Mesothelial cell of epicardium (in vitro differentiated cells): ENCODE measurements at places on chromosomes 1 and 21. TPM values are rescaled to one million over a fixed set of nuclear protein-coding genes. Genes with fewer than 3 reads are reported as not detected.

- no peak for DNase-seq
- no peak overlapping the region for H3K4me3 ChIP-seq
These were observed 5.3 kb downstream of the GPR3 start for GRCh38 chr1:27397749-27398148.

The HES4 gene
- total RNA-seq = 87.7 to 92.1 TPM (median 92.0 TPM) in 3 replicates

DNA sequence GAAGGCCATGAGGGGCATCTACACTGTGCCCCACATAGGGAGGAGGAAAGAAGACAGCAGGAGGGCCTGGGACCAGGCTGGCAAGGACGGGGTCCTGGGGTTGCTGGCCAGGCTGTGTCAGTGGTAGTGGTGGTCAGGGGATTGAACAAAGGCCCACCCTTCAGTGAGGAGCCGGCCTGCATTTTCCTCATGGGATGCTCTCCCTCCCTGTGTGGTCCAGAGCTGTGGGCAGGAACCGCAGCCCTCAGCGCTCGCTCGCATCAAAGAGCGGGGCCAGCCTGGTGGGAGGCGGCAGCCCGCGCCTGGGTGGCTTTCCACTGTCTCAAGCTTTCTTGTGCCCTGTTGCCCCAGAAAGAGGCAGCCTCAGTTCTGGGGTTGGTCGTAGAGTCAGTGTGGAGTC, 24.8 kb downstream of the LHX4 start:
- H3K36me3 ChIP-seq = no peaks in the 10 kb centered on the region
- H3K27ac ChIP-seq = no peak overlapping the region
- no peak overlapping the region for H3K4me3 ChIP-seq
- H3K27me3 ChIP-seq = peaks cover 46% of the 10 kb centered on the region
- no peak for DNase-seq

The HAPLN2 gene
- 0.76 to 1.2 TPM (median 1.2 TPM) in 3 replicates for total RNA-seq

The CHI3L1 gene
- total RNA-seq = 0.13 to 0.32 TPM (median 0.22 TPM) in 3 replicates

GRCh38 chr1:205443585-205444299, 12.1 kb downstream of the BLACAT1 start:
- no peaks in the 10 kb centered on the region for H3K27me3 ChIP-seq
- H3K4me3 ChIP-seq = no peak overlapping the region
- no peak overlapping the region for H3K27ac ChIP-seq
- DNase-seq = no peak
- peaks cover 74% of the 10 kb centered on the region for H3K4me1 ChIP-seq

- no peaks in the 10 kb centered on the region for H3K27me3 ChIP-seq
- no peaks in the 10 kb centered on the region for H3K36me3 ChIP-seq
- no peak for DNase-seq
- no peak overlapping the region for H3K27ac ChIP-seq
- peaks cover 17% of the 10 kb centered on the region for H3K4me1 ChIP-seq
These were observed 355.6 kb downstream of the PTBP2 start for GRCh38 chr1:97077221-97077620.
